Brain (organoid and tissue), 16 donors: ENCODE measurements at places on chromosomes 2 and 18. TPM values are rescaled to one million over a fixed set of nuclear protein-coding genes. Genes with fewer than 3 reads are reported as not detected.

The MEP1B gene
- polyA plus RNA-seq = not detected

The RTP5 gene
- 5.2 TPM for polyA plus RNA-seq

The MATN3 gene
- polyA plus RNA-seq = 2.0 TPM

The FBXO15 gene
- 2.5 TPM for polyA plus RNA-seq

The CHST9 gene
- polyA plus RNA-seq = 0.20 TPM

The ABCG5 gene
- not detected for polyA plus RNA-seq

The DNER gene
- polyA plus RNA-seq = 392 TPM

The POTEC gene
- polyA plus RNA-seq = not detected

The ZSWIM2 gene
- polyA plus RNA-seq = not detected

The CRYBA2 gene
- polyA plus RNA-seq = 9.1 TPM

The CIB4 gene
- polyA plus RNA-seq = not detected
